ENCODE measurements at places on chromosomes 5 and 9. TPM values are rescaled to one million over a fixed set of nuclear protein-coding genes. Genes with fewer than 3 reads are reported as not detected.

The IL13 gene
- not detected for total RNA-seq

The TOR2A gene
- 2.8 TPM for total RNA-seq

The JAKMIP2 gene
- not detected for total RNA-seq

The SLC6A18 gene
- not detected for total RNA-seq

The HTR4 gene
- total RNA-seq: 0.08 TPM

The DNLZ gene
- total RNA-seq: 10.4 TPM

The ANAPC2 gene
- 20.3 TPM for total RNA-seq

The ASPN gene
- 13.0 TPM for total RNA-seq

The PTGR1 gene
- 37.2 TPM for total RNA-seq

The HBEGF gene
- 12.0 TPM for total RNA-seq

The CLK4 gene
- total RNA-seq: 26.1 TPM

The DTWD2 gene
- total RNA-seq: 3.4 TPM

The LEAP2 gene
- 0.08 TPM for total RNA-seq

The HNRNPH1 gene
- total RNA-seq: 848 TPM

The ARHGEF37 gene
- 1.4 TPM for total RNA-seq

The SPATA31E1 gene
- total RNA-seq: not detected

The OSTF1 gene
- 40.1 TPM for total RNA-seq

The ADAMTS2 gene
- 67.2 TPM for total RNA-seq

The CCNJL gene
- 1.6 TPM for total RNA-seq

The CD72 gene
- total RNA-seq: 0.30 TPM
